Bone marrow (tissue), 2 donors: ENCODE measurements at places on chromosomes 3 and 15.

DNA sequence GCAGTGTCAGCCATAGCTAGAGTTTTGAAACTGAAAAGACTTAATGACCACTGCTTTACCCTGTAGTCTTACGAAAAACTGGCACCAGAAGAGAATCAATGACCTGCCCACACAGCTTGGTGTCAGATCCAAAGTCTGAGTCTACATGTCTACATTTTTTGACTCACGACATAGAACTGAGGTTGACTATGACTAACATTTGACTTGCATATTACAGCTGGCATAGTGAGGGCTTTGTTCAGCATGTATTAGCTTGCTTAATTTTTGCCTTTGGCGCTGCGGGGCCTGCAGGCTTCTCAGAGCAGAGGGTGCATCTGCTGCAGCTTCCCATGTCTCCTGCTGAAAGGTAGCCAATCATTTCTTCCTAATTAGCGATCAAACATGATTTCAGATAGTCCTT, 167.0 kb downstream of the EBLN2 start:
- DNase-seq: no peak

DNA sequence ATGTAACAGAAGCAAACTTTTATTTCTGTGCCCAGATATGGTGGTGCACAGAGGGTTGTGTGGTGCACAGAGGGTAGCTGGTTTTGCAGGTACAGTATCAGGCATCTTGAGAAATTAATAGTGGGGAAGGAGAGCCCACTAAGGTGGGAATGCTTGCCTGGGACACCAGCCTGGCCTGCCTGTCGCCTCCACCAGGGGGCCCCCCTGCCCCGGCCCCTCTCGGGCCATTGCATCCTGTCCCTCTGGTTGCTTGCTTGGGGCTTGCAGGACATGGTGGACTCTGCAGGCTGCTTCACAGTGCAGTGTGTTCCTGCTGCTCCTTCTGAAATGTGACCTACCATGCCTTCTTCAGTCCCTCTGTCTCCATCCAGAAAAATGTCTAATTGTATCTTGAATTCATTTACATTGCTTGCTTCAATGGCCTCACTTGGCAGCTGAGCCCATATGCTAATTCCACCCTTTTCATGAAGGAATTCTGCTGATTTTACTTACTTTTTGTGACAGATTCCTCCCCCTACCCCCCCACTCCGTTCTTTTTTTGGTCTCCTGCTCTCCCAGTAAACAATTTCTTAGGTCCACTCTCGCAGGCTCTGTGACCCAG, 73.6 kb downstream of the EEFSEC start:
- no peak for DNase-seq

- DNase-seq: peak; percentile 57
Observed at GRCh38 chr15:90287101-90287500, 21.6 kb downstream of the NGRN start.

DNA sequence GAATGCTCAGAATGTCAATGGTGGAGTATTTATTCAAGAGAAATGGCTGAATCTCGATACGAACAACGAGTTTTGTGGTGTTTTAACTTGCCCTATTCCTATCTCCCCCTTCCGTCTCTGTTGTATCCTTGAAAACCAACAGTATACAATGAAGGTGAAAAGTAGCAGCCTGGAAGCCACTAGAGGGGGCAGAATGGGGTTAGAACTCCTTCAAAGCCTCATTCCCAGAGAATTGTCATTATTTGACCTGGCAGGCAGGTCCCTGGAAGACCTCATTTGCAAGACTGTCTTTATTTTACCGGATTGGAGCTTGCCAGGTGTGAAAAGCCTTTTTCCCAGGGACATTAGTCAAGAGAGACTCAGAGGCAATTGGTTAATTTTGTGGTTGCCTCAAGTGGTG, 139.4 kb downstream of the LRRC28 start:
- DNase-seq: no peak

DNA sequence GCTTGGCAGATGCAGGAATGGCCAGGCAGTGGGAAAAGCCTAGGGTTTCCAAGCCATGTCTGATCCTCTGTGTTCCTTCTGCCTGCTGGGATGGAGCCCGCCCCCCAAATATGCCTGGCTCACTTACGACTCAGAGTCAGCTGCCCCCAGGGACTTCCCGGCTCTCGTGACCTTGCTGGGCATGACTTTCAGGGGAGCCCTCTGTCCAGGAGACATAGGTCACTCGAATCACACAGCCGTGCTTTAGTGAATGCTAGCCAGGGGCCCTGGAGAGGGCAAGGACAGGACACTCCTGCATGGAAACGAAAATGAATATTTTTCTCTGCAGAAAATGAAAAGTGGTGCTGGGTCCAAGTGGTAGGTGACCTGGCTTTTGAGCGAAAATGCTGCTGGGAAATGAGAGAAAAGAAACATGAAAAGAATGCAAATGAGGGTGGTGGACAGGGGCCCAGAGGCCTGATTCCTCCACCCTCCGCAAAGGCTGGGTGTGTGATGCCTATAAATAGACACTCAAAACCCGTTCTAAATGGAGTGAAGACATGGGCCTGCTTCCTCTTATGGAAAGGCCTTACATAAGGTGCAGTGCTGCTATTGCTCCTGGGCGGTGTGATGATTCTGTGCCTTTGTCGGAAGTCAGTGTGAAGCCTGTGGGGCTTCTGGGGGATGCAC, 107.4 kb downstream of the APBA2 start:
- no peak for DNase-seq
